ENCODE measurements at places on chromosomes 3 and 15.

DNA sequence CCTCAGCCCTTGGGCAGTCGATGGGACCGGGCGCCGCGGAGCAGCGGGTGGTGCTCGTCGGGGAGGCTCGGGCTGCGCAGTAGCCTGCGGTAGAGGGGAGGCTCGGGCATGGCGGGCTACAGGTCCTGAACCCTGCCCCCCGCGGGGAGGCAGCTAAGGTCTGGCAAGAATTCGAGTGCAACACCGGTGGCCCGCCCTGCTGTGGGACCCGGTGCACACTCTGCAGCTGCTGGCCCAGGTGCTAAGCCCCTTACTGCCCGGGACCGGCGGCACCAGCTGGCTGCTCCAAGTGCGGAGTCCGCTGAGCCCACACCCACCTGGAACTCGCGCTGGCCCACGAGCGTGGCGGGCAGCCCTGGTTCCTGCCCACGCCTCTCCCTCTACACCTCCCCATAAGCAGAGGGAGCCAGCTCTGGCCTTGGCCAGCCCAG, 377.7 kb upstream of the RBMS3 start:
- DNase-seq: no peak

- DNase-seq: no peak
These were observed 155.4 kb downstream of the DIPK2A start for GRCh38 chr3:144127014-144127413.

DNA sequence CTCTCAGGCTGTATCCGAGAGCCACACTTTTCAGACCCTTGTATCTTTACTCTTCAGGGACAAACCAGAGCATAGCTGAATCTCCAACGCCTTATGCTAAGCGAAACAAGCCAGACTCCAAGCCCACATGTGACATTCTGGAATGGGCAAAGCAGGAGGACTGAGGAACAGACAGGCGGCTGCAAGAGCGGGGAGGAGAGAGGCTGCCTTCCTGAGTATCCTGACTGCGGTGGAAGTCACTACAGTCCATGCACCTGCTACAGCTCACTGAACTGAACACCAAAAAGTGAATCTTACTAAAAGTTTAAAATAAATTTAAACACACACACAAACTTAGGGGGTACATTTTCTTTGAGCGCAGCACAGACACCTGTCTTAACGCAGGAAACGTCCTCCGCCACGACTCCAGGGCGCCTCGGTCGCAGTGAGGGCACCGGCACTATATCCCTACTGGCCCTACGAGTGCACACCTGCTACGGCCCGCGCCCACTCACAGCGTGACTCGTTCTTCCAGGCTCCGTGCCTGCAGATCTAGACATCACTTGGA, 1.4 kb downstream of the CYFIP1 start:
- no peak for DNase-seq

GRCh38 chr15:34501131-34501530, 63.5 kb upstream of the GOLGA8A start:
- no peak for DNase-seq

GRCh38 chr15:73946046-73946721, 19.9 kb downstream of the LOXL1 start:
- no peak for DNase-seq

- no peak for DNase-seq
These were observed 13.1 kb downstream of the PLXNA1 start for GRCh38 chr3:126995926-126996512.

GRCh38 chr3:13162549-13163320, 89.5 kb upstream of the IQSEC1 start:
- DNase-seq: no peak

DNA sequence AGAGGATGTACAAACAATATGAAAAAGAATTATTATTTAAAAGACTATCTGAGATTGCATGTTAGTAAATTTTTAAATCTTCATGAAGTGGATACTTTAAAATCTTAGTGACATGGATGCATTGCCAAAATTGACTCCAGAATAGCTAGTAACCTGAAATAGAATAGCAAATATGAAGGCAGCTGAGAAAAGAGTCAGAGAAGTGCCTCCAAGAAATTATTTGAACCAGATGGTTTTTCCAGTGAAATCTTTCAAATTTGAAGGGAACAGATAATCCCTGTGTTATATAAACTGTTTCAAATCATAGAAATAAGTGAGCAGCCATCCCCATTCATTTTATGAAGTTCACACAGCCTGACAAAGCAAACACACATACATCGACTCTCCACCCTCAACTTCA, 29.6 kb downstream of the FSIP1 start:
- DNase-seq: no peak

GRCh38 chr3:54304877-54305276, 182.5 kb downstream of the CACNA2D3 start:
- DNase-seq: no peak

DNA sequence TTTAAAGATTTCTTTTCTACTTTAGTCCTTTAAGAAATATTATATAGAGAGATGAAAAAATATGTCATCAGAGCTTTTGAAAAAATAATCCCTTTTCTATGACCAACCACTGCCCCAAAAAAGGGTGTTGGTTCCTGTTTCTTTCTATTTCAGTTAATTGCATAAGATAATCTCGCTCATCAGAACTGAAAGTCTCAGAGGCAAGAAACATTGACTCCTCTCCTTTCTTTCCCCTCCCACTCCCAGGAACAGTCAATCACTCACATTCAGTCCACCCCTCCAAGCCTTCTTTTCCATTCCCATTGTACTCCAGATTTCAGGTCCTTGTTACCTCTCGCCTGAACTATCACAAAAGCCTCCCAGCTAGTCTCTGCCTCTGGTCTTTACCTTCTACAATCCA, 153.7 kb upstream of the ABI3BP start:
- DNase-seq: no peak

- DNase-seq: no peak
These were observed 54.9 kb downstream of the EPHA6 start for GRCh38 chr3:96869316-96869715.

GRCh38 chr15:85757073-85757938, 37.4 kb downstream of the KLHL25 start:
- no peak for DNase-seq

GRCh38 chr3:187969581-187969950, 184.4 kb upstream of the LPP start:
- DNase-seq: no peak

DNA sequence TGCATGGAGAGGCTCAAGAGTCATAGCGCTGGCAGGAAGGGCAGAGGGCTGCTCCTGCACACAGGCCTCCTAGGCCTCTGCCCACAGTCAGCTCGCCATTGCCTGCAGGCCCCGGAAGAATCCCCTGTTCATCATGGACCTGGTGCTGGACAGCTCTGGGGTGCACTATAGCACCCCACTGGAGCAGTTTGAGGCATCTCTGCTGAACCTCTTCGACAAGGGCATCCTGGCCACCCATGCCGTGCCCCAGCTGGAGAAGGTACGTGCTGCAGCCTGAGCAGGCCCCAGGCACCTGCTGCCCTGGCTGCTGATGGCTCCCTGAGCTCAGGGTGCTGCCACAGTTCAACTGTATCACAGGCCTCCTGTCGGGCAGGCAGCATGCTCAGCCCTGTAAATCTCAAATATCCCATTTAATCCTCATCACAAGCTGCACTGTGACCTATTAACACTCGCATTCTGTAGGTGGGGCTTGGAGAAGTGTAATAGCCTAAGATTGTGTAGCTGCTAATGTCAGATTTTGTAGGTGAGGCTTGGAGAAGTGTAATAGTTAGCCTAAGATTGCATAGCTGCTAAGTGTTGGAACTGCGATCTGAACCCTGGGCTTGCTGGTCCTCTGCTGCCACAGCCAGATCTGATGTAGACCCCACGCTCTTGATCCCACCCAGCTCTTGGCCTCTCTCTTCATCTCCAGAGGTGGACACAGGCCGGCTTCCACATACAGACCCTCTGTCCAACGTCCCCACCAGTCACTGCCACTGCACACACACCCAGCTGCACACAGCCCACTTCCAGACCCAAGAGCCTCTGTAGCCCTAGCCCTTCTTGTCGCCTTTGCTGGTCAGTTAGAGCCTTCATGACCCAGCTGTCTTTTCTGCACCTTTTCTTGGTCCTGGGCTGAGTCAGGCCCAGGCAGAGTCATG, 31.9 kb downstream of the DNAH1 start:
- no peak for DNase-seq

DNA sequence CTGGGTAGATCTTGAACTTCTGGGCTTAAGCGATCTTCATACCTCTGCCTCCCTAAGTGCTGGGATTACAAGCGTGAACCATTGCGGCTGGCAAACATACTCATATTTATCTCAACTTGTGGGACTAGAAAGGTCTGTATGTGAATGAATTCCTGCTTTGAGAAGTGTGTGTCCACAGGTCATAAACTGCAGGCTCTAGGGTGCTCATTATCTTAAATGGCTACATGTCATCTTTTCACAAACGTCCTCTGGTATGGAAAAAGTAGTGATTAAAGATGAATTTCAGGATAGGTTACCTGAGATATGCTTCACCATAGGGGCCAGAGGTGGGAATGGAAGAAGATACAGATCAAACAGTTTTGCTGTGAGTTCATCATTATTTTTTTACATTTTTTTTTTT, 7.8 kb upstream of the HDAC11 start:
- DNase-seq: no peak

- peak; percentile 66 for DNase-seq
These were observed 161.5 kb downstream of the FOXP1 start for GRCh38 chr3:71421820-71422566.

DNA sequence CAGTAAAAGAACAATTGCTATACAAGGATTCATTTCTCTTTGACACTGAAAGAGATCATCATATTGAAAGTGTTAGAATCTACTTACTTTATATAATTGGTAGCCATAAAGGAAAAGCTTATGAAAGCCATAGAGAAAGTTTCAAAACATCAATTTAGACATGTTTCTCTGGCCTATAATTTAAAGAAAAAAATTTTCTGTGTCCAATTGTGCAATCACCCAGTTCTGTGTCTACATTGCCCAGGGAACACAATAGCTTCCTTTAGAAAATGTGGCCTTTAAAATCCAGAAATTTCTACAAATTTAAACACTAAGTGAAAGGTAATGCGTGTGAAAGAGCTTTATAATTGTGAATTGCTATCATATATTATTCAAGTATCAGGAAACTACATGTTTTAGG, 259.2 kb downstream of the GBE1 start:
- DNase-seq: no peak

DNA sequence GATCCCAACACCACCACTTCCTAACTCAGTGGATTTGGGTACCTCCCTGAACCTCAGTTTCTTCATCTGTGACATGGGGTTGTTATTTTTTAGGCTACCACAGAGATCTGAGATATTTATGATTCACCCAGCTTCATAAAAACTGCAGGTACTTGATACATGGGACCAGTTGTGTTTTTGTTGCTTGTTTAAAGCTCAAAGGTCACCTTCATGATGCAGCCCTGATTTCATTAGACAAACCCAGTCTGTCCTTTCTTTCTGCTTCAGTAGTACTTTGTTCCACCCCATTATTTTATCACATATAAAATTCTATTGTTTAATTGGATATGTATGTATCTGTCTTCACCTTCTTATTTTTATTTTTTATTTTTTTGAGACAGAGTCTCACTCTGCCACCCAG, 57.4 kb upstream of the C15orf61 start:
- DNase-seq: no peak

GRCh38 chr3:128870347-128870746, 9.1 kb upstream of the ACAD9 start:
- no peak for DNase-seq

DNA sequence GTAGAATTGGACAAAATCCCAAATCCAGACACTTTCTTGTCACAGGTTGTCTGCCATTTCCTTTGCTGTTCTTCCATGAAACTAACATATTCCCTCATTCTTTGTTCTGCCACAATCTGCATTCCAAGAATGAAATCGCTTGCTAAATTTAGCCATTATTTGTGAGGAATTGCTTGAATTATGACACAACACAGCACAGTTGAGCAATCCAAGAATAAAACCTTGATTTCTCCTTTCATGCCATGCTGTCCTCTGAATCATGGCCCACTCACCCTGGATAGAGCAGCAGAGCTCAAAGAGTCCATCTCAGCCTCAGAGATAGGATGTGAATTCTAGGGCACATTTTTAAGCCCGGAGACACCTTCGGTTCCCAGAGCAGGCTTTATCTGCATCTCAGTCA, 35.2 kb upstream of the GREM1 start:
- no peak for DNase-seq

- DNase-seq: no peak
These were observed 212.3 kb downstream of the RPLP1 start for GRCh38 chr15:69664572-69665571.

- DNase-seq: no peak
These were observed 552 bp upstream of the XYLB start for GRCh38 chr3:38345879-38346586.

DNA sequence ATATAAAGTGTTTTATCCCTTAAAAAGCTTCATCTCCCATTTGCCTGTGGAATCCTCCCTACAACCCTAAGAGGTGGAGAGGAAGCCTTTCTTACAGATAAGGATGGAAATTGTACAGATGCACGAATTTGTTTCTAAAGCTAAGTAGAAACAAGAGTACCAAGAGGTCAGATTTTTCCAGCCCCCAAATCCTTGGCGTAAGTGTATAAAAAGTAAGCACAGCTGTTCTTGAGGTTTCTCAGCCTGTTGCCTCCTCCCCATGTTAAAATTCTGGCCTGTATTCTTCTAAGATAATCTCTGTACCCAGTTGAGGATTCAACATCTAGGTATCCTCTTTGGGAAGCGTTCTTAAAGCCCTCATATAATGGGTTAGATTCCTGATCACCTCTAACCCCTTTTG, 34.9 kb downstream of the RAB7A start:
- DNase-seq: no peak

DNA sequence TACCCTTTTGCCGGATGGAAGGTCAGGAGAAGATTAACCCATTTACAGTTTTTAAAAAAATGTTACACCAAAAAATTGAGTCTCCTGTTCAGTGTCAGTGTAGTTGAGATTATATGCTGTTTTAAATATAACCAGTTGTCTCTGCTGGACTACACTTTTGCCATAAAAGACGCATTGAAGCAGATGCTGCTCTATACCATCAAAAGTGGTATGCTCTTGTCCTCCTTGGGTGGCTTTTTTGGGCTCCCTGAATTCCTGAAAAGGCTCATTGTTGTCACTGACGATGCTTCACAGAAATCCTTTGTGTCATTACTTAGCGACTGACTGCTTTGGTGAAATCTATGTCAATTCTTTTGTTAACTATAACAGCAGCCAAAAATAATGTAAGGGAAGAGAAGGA, 133.9 kb upstream of the SKOR1 start:
- no peak for DNase-seq

- DNase-seq: peak; percentile 39
These were observed 12.0 kb downstream of the MESD start for GRCh38 chr15:80977627-80978036.

DNA sequence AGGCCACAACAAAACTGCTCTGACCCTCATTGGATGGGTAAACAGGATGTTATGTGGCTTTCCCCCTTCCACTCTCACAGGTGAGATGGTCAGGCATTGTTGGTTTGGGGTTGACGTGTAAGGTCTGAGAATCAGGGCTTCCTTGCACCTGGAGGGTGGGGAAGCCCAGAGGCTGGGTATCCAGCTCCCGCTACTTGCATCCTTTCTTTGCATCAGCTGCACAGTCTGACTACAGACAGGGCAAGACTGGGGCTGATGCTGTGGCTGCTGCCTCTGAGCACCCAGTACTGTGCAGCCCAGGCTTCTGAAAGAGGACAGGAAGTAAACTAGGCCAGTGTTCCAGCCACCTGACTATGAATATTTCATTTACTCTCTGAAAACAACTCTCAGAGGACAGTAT, 58.0 kb upstream of the ATP2B2 start:
- no peak for DNase-seq

GRCh38 chr3:134236505-134237170, 14.0 kb downstream of the RYK start:
- no peak for DNase-seq

GRCh38 chr15:88177451-88177850, 79.1 kb downstream of the NTRK3 start:
- no peak for DNase-seq

GRCh38 chr15:52496776-52497470, 31.8 kb downstream of the MYO5A start:
- peak; percentile 18 for DNase-seq

Measured in CD4-positive, alpha-beta T cell treated with Interleukin-2 at 100 ng/mL for 4 hours (primary cell).